ENCODE measurements at places on chromosomes 12 and 14. TPM values are rescaled to one million over a fixed set of nuclear protein-coding genes. Genes with fewer than 3 reads are reported as not detected.

FAM181A gene
- total RNA-seq, result 4.0 TPM

LGR5 gene
- total RNA-seq, result 0.15 TPM

CPNE6 gene
- total RNA-seq, result not detected

FGF23 gene
- total RNA-seq, result not detected

ALDH1L2 gene
- 28.4 TPM for total RNA-seq

PMCH gene
- total RNA-seq, result not detected

ANO4 gene
- total RNA-seq, result 1.9 TPM

DUSP6 gene
- total RNA-seq, result 187 TPM

LUM gene
- total RNA-seq, result 278 TPM

MORN3 gene
- 5.8 TPM for total RNA-seq

MAX gene
- 110 TPM for total RNA-seq

FBXL14 gene
- total RNA-seq, result 23.0 TPM

HELB gene
- 3.2 TPM for total RNA-seq

DNA sequence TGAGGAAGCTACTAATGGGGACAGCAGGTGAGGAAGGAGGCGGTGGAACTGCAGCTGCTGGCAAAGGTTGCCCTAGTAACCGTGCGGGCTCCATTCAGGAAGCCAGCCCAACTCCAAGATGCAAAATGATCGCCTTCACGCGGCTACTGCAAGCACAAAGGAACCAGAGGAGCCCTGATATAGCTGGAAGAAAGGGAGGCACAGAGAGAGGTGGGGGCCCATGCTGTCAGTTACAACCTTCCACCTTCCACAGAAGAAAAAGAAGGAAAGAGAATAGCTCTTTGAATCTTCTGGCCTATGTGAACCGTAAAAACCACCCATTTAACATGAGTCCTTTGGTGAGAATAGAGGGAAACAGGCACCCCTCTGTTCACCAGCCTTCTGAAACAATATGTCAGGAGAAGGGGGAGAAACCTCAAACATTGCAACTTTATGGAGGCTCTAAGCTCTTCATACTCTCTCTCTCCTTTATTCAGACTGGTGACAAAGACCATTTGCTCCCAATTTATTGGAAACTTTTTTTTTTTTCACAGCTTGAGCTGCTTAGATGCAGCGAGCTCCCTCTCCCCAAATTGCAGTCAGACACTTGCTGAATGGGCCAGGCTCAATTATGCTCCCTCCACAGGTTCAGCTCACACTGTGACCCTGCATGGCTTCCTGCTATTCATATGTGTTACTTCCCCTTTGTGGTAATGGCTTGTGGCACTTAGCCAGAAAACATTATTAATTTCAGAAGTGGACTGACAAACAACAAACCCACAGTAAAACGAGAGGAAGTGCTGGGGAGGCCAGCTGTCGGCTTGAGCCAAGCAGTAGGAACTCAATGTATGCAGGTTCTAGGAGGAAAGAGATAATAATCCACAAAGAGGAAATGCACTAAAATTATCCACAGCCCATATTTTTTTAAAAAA, 6.2 kb downstream of the DUSP6 start:
- DNase-seq, result peak; percentile 93

DNA sequence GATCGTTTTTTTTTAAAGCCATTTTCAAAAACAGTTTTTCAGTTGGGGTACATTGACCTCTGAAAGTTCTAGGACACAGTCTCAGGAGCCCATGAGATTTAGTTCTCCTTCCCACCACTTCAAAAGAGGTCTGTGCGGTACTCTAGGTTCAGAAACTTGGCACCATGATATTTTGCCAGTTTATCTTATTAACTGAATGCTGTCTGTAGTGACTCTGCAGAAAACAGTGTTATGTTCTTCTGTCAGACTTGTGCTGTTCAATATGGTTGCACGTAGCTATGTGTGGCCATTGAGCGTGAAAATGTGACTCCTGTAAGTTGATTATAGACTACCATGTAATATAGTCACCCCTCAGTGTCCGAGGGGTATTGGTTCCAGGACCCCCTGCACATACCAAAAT, 35.9 kb downstream of the CRADD start:
- no peak for DNase-seq

- DNase-seq, result no peak
These were observed 60.1 kb downstream of the TAOK3 start for GRCh38 chr12:118312578-118312977.

DNA sequence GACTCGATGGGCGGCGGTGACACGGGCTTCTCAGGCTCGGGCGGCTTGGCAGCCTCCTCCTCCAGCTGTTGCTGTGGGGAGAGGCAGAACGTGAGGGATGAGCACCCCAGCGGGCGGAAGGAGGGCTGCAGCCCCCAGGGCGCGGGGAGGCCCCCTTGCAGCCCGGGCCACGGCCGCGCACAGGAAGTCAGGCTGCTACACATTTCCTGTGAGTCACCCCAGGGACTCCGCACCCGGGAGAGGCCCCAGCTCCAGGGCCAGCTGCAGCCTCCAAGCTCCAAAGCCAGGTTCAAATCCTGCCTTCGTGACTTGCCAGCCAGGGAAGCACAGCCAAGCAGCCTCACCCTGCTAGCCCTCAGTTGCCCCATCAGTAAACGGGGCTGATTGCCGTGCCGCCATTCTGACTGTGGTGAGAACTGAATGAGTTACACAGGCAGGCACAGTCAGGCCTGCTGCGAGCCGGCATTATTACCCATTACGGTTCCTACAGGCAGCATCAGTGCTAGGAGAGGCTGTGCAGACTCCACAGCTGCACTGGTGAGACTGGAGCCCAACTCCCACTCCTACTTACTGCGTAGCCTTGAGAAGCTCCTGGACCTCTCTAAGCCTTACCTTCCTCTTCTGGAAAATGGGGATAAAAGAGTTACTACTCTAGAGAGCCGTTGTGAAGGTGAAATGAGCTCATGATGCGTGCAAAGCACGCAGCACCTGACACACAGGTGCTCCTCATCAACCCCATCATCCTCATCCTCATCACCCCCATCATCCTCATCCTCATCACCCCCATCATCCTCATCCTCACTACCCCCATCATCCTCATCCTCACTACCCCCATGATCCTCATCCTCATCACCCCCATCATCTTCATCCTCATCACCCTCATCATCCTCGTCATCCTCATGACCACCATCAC, 100.9 kb downstream of the NCOR2 start:
- DNase-seq, result no peak

GRCh38 chr14:37147310-37147880, 25.0 kb downstream of the SLC25A21 start:
- no peak for DNase-seq

DNA sequence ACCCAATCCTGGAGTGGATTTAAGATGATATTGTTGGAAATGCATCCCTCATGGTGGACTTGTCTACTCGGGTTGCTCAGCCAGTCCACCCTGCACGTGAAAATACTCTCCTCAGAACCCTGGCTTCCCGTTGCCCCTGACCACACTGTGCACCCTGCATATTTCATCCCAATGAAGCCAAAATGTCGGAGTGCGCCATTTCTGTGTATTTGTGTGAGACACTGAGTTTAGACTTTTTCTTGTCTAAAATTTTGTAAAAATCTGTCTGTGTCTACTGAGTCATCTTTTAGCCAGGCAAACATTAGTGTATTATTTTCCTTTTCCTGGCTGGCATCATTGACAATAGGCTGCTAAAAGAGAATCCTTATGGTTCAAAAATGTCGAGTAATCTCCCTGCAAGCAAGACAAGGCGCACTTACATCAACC, 485 bp upstream of the PNMA1 start:
- DNase-seq, result no peak

- no peak for DNase-seq
These were observed 49.4 kb downstream of the GPATCH2L start for GRCh38 chr14:76201162-76201561.

- DNase-seq, result no peak
These were observed 7.2 kb downstream of the MBD6 start for GRCh38 chr12:57529831-57530230.

DNA sequence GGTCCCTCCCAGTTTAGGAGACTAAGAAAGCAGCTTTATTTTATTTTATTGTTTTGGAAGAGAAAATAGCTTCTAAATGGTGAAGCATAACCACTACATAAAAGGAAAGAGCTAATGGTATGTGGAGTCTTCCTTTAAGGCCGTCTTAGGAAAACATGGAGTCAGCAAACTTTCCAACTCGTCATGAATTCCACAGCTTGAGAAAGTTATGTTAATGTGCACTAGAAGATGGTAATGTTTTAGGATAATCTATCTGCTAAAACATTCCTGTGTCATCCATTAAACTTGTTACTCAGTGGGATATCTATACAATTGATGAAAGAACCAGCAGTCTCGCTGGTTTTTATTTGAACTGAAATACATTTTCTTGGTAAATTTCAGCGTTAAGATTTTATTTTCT, 448.4 kb upstream of the SEL1L start:
- DNase-seq, result no peak

DNA sequence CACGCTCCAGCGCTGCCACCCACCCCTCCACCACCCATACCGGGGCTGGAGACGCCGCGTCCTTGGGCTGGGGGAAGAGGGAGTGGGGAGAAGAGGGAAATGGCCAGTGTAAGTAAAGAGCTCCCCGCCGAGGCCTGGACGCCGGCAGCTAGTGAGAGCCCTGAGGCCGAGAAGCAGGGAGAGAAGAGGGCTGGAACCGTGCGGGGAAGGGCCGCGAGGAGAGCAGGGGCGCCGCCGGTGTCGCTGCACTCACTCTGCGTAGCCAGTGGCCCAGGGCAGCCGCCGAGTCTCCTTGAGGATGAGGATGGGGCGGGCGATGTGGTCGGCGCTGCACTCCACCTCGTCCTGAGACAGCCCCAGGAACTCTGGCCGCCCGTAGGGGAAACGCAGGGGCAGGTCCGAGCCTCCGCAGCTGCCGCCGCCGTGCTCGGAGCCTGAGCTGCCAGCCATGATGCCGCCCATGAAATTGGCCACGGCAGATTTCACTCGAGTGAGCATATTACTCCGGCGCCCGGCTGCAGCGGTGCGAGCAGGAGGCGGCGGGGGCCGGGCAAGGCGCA, 631 bp downstream of the PPM1H start:
- DNase-seq, result peak; percentile 25

DNA sequence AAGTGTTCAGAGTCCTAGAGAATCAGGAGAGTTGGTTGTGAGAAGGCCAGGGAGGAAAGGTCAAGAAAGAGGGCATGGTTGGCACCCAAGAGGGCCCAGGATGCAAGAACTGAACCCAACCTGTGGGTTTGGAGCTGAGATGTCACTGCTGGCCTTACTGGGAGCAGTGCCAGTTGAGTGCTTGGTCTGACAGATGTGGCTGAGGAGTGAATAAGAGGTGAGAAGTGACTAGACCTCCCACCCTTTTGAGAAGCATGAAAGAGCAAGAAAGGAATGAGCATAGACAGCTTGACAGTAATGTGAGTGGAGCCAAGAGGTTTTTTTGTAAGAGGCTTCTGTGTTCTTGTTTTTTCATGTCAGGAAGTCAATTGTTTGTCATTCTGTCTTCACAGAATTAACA, 95.3 kb downstream of the FGD4 start:
- DNase-seq, result no peak

GRCh38 chr12:116881877-116882507, 751 bp upstream of the HRK start:
- peak; percentile 11 for DNase-seq

- DNase-seq, result no peak
These were observed 48.7 kb downstream of the PSMA6 start for GRCh38 chr14:35340616-35341453.

DNA sequence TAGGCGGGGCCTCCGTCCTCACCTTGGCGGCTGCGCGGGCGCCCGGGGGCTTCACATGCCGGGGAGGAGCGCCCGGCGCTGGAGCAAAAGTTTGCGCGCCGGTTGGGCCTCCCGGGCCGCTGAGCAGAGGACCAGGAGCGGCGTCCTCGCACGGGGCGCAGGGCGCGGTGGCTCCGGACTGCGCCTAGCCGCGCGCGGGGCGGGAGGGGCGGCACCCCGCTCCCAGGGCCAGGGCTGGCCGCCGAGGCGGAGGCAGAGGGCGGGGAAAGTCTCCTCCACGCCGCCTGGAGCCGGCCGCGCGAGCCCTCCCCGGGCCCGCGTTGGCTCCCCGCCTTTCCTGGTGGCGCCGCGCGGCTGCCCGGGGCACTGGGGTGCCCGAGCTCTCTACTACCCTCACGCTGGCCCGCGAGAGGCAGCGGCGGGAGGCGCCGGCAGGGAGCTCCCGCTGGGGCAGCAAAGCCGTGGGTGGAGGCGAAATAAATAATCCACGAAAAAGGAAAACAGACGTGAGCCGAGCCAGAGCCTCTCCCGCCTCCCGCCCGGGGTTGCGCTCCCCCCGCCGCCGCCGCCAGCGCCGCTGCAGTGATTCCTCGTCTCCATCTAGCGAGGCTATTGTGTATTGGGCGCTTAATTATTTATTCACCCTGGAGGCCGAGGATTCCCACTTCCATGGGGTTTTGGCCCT, 400 bp upstream of the PRIMA1 start:
- peak; percentile 49 for DNase-seq

DNA sequence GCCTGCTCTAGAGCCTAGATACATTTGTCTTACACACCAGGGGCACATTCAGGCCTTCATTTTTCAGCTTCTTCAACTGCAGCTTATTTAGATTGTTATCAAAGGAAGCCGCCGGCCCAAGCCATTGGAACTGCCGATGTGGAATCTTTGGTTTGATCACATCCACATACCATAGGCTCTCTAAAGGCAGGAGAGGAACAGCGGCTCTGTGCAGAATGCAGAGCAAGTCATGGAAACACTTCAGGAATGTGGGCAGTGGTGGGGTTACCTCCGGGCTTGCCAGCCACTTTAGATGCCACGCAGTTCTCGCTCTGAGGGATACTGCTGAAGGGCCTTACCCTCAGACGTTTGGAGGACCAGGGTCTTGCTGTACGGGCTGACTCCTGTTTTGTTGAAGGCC, 53.4 kb upstream of the PYGL start:
- DNase-seq, result no peak

DNA sequence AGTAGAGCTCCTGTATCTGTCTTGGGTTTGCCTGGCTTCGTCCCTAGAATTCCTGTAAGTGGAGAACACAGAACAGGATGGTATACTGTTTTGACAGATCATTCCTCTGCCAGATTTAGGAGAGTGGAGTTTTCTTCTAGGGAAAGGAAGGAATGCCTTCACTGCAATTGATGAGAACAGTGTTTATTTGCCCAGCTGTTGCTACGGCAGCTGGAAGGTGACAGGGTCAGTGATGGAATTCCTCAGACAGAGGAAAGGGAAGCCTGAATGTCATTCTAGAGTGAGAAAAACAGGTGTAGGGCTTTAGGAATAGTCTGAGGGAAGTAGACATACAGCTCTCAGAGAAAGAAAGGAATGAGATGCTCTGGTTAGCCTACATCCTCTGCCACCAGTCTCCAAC, 11.7 kb downstream of the CSRNP2 start:
- DNase-seq, result no peak

- DNase-seq, result no peak
These were observed 8.1 kb upstream of the ATL1 start for GRCh38 chr14:50551877-50552276.

All from lung (tissue), 17 donors.